ENCODE measurements at places on chromosomes 5 and 9.

DNA sequence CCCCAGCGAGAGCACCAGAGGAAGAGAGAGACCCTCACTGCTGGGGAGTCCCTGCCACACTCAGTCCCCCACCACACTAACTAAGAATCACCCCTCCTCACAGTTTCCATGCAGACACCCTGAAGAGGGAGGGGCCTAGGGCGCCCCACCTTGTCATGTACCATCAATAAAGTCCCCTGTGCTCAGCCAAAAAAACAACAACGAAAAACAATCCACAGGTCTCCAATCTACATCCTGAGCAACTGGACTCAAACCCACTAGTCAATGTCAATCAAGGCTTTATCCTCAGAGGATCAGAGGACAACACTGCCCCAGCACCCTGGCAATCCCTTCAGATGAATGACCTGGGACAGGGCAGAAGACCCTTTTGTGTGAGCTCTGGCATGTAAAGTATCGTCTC lies 210.1 kb upstream of the MSX2 start:
- no peak for DNase-seq

GRCh38 chr9:35827486-35827885 lies 1.0 kb downstream of the FAM221B start:
- no peak for DNase-seq

DNA sequence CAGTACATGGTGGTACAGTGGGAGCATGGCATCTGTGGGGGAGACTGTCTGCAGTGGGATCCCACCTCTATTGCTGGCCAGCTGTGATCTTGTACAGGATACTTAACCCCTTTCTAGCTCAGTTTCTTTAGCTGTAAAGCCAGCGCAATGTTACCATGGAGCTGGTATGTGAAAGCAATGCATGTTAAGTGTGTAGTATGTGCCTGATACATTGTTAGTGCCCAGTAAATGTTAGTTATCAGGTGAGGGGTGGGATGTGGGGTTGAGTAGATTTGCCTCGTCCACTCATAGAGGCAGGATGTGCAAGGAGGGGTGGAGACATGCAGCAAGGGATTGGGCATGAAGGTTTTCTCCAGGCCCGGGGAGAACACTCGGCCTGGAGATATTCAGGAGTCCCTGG lies 12.3 kb downstream of the ZBED3 start:
- DNase-seq, result no peak

- no peak for DNase-seq
Observed at GRCh38 chr9:127522727-127523126, 71.4 kb downstream of the LRSAM1 start.

GRCh38 chr5:16455668-16456067 lies 9.9 kb downstream of the ZNF622 start:
- no peak for DNase-seq

GRCh38 chr5:2732850-2733249 lies 18.6 kb downstream of the IRX2 start:
- no peak for DNase-seq

GRCh38 chr5:103216697-103217096 lies 41.9 kb upstream of the MACIR start:
- no peak for DNase-seq

DNA sequence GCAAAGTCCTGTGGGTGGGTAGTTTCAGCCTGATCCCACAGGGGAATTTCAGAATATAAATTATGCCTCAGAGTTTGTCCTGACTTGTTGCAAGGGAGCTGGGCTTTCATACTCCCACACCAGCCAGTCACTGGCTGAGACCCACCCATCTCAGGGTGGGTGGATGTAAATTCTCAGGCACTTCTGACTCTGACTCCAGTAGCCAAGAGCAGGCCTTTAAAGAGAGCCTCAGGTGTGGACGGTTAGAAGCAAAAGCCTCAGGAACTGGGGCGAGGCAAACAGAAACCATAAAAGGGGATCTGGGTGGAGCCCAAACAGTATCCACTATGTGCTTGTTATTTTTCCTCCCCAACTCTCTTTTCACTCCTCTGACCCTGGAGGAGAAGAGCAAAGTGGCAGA lies 28.6 kb upstream of the FBXW11 start:
- no peak for DNase-seq

DNA sequence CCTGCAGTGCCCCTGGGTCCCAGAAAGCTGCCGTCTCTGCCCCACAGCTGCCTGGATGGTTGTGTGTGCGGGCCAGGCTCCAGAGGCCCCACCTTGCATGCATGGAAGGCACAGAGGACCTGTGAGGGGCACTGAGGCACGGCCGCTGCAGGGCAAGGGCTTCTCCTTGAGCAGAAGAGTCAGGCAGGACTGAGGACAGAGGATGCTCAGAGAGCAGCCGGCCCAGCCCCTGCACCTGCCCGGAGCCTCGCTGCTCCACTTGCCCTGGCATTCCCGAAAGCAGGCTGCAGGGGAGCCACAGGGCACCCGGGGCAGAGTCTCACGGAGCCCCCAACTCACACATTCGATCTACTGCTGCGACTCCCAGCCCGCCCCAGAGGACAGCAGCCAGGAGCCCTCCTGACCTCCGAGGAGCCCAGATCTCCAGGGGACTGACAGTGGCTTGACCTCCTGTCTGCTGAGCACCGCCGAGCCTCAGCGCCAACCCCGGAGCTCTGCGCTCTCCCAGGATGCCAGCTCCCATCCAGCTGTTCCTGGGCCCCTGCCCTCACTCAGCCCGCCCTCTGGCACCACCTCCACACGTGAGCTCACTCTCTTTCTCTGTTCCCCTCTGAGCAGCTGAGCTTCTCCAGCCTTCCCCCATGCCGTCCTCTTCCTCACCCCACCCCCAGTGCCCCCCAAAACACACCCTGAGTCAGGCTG lies 95.0 kb downstream of the KCNT1 start:
- no peak for DNase-seq

- DNase-seq, result no peak
Observed at GRCh38 chr9:90107040-90107725, 502.4 kb downstream of the GADD45G start.

GRCh38 chr5:45695804-45696156 lies 400 bp downstream of the HCN1 start:
- DNase-seq, result no peak

- DNase-seq, result no peak
Observed at GRCh38 chr5:23089286-23089685, 236.1 kb upstream of the CDH12 start.

DNA sequence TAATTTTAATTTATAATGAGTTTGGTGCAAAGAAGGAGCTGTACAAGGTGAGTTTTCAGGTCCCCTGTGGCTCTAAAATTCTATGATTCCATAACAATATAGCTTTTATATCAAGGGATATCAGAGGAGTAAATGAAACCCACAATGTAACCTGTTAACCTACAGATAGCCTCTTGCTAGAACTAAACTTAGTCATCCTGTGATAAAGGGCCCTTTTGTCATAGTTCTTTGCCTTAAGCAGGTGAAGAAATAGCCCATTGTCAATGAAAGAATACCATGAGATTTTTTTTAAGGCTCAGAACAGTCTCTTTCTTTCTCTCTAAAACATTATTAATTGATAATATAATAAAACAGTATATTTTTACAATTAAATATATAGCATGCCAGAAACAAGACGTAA lies 127.8 kb downstream of the NFIB start:
- no peak for DNase-seq

DNA sequence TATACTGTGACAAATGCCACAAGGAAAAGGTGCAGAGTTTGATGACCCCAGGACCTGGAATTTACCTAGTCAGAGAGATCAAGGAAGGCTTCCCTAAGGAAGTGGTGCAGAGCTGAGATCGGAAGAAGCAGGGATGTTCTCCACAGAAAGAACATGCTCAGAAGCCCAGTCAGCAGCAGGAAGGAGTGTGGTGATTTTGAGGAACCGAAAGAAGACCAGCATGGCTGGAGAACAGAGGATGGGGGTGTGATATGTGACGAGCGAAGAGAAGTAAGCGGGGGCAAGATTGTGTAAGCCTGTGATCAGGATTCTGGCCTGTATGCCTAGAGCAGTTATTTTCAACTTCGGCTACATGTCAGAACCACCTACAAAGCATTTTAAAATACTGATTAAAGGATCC lies 18.7 kb upstream of the PIK3R1 start:
- no peak for DNase-seq

GRCh38 chr9:8677741-8678140 lies 878.2 kb upstream of the DMAC1 start:
- DNase-seq, result no peak

DNA sequence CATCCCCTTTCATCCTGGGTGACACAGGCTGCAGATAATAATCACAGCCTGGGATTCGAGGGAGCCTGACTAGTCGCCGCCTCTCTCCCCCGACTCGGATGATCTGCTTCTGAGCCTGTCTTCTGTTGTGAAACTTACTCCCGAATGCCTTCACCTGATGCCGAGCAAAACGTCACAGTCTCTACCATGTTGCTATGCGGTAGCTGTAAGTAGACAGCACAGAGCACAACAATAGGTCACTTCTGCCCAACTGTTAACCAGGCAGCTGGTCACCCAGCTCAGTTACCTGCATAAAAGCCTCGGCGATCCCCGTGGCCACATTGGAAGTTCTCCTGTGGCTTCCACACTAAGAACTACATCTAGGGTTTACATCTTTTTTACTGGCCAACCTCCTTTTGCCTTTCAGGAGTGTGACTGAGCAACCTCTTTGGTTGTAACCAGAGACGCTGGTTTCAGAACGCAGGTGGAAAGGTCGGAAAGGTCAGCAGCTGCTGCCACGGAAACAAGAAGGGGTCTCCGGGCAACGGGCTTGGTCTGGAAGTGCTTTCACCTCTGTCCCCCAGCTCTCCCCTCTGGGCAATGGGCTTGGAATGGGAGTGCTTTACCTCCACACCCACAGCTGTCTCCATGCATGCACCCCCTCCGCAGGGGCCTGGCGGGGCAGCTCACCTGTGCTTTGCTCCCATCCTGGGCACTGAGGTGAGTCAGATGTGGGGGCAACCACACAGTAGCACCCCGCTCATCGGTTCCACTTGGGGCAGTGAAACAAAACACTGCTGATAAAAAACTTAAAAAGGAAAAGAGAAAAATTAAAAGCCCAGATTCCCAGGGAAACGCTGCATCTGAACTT lies 7.6 kb upstream of the PPP1R26 start:
- DNase-seq, result no peak

GRCh38 chr5:55338810-55339243 lies 31.0 kb downstream of the MTREX start:
- DNase-seq, result no peak

- no peak for DNase-seq
Observed at GRCh38 chr5:116751684-116752083, 177.1 kb upstream of the SEMA6A start.

- DNase-seq, result no peak
Observed at GRCh38 chr9:127853312-127854183, 910 bp downstream of the ENG start.

Data from stimulated activated CD8-positive, alpha-beta memory T cell treated with anti-CD3 and anti-CD28 coated beads, Interleukin-4, amount 100 ng/mL, for 4 hours (primary cell).